H1 (cell line): ENCODE measurements at places on chromosomes 3 and 15.

DNA sequence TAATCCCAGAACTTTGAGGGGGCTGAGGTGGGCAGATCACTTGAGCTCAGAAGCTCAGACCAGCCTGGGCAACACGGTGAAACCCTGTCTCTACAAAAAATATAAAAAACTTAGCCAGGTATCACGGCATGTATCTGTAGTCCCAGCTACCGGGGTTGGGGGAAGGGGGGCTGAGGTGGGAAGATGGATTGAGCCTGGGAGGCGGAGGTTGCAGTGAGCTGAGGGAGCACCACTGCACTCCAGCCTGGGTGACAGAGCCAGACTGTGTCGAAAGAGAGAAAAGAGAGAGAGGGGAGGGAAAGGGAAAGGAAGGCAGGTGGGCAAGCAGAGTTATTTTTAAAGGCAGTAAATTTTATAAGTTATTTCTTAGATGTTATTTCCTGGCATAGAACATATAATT, 368.1 kb downstream of the ULK4 start:
- DNase-seq, result no peak

- DNase-seq, result no peak
Observed at GRCh38 chr3:157094751-157095480, 65.0 kb downstream of the CCNL1 start.

DNA sequence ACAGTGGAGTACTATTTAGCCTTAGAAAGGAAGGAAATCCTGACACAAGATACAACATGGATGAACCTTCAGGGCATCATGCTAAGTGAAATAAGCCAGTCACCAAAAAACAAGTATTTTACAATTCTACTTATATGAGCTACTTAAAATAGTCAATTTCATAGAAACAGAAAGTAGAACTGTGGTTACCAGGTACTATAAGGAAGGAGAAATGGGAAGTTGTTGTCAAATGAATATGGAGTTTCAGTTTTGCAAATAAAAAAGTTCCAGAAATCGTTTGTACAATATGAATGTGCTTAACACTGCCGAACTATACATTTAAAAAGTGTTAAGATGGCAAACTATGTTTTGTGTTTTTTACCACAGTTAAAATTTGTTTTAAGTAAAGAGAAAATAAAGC, 26.8 kb downstream of the TRANK1 start:
- no peak for DNase-seq

DNA sequence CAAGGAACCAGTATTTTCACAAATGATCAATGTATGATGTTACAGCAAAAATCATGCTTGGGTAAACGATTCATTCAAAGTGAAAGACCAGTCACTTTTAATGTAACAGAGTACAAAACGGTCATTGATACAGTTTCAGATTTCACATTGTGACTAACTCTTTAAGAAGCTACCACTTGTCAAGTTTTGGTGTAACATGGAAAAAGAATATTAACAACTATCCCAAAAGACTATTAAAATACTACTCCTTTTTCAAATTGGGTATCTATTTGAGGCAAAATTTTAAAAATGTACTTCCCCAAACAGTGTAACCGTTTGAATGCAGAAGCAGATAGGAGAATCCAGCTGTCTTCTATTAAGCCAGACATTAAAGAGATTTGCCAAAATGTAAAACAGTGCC, 31.7 kb downstream of the AKAP13 start:
- no peak for DNase-seq

GRCh38 chr3:58008141-58009025, at the start of gene FLNB:
TSS of gene FLNB (plus strand) at chr3:58008422. CDS start at chr3:58008565, 143 bp downstream.
- no peak for DNase-seq

DNA sequence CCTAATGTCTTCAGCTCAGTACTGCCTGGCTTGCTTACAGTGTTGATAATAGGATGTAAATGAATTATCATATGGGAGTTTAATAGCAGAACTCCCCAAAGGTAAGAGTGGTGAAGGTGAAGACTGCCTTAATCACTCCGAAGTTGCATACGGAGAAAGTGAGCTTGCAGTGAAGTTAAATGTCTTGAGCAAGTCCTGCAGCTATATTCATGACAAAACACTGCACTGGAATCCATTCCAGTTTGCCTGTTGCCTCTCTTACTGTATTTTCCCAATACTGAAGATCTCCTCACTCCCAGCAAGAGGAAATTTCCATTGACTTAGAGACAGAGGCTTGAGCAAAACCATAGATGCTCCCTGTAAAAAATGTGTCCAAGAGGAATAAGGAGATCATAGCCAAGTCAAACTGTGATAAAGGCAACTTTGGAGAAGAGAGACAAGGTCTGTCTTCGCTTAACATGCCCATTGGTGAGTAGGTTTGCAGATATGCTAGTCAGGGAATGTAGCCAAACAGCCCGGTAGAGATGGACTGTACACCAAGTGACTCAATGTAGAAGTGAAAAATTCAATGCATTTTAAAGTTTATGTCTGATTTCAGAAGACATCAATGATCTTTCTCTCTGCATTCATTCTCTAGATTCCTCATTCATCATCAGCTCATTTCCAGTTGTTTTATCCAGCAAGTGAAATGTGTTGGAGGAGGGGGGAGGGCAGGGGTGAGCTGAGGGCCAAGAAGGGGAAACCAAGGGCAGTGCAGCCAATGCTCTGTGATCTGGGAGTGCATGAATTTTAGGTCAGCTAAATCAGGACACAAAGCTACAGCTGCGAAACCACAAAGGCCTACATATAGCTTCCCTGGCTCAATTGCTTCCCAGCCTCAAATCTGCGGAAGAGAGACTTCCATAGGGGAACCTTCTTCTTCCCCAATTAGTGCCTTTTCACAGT, 667.1 kb upstream of the NR2F2 start:
- DNase-seq, result no peak

- peak; percentile 11 for DNase-seq
Observed at GRCh38 chr15:58773024-58773423, 1.9 kb downstream of the MINDY2 start.

DNA sequence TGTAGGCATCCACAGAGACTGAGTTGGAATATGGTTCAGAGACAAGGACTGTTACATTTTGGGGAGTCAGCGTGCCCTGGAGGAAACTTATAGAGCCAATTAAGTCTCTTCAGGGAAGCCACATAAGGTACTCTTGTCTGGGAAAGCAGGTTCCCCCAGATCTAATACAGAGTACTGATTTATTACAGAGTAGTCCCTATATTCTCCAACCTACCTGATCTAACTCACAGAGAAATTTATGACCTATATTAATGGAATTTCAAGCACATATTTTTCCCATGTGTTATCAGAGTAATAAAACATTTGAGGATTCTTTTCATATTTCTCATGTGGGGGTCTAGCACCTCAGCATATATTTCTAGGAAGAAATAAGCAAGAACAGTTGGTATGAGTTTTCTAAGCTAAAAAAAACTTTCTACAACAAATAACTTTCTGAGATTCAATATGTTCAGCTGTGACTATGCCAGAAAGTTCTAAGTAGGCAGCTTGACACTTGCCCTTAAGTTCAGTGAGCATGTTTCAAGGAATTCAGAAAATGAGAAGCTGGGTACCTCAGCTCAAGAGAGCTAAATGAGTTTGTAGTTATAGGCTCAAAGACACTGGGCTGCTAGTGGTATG, 75.3 kb upstream of the COL8A1 start:
- no peak for DNase-seq
